Activated CD4-positive, alpha-beta T cell treated with anti-CD3 and anti-CD28 coated beads, Interleukin-2, Interleukin-6, amounts not matched to agents 100 ng/mL and 50 ng/mL, durations not matched to agents 16 hours and 8 hours (primary cell): ENCODE measurements at places on chromosomes 6 and 20.

DNA sequence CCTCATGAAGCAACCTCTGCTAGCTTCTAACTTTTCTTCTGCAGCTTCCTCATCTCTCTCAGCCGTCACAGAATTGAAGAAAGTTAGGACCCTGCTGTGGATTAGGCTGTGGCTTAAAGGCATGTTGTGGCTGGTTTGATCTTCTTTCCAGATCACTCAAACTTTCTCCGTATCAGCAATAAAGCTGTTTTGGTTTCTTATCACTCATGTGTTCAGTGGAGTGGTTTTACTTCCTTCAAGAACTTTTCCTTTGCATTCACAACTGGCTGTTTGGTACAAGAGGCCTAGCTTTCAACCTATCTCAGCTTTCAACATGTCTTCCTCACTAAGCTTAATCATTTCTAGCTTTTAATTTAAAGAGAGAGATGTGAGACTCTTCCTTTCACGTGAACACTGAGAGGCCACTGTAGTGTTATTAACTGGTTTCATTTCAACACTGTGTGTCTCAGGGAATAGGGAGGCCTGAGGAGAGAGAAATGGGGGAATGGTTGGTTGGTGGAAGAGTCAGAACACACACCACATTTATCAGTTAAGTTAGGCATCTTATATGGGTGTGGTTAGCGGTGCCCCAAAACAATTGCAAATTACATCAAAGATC is 17.2 kb downstream of the ZSCAN23 start:
- DNase-seq, result peak; percentile 66

GRCh38 chr6:132011582-132011981 is 60.4 kb upstream of the CCN2 start:
- no peak for DNase-seq

DNA sequence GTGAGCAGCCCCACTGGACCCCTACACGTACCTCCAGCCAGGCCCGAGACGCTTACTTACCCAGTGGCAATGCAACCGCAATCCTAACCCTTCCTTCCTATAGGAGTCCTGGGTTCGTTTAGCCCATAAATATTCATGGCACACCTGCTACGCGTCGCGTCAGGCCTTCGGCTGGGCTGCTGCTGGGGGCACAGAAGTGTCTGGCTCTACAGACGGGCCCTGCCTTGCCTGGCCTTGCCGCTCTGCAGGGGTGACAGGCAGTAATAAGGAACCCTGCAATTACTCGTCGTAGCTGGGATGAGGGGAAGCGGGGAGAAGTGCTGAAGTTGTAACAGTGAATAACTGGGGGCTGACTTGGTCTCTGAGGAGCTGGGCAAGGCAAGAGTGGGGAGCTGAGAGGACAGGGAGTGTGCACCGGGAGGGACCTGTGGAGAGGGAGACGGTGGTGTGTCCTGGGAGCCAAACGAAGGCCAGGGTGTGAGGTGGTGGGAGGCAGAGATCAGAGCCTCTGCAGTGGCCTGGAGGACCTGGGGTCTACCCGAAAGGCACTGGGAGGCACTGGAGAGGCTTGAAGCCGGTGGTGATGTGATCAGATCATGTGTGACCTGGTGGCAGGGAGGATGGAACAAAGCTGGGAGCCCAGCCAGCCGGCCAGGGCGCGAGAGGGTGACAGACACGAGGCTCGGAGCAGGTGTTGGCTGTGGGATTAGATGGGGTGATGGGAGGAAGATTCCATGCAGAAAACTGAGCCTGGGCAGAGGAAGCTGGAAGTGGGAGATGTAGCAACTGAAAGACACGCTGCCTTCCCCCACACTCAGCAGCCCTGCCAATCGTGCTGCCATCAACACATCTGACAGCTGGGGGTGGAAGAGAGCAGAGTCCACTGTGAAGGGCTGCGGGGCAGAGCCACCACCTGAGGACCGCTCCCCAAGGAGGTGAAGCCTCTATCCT is 36.4 kb downstream of the PSMG4 start:
- no peak for DNase-seq

GRCh38 chr20:59940956-59941294 is 736 bp downstream of the FAM217B start:
- no peak for DNase-seq

- no peak for DNase-seq
These were observed 64.4 kb downstream of the SULF2 start for GRCh38 chr20:47720636-47721427.

- peak; percentile 41 for DNase-seq
These were observed 18.0 kb downstream of the ATP9A start for GRCh38 chr20:51750037-51750769.

- no peak for DNase-seq
These were observed 378.7 kb downstream of the ZFAND3 start for GRCh38 chr6:38198219-38198618.

GRCh38 chr6:163092876-163093275 is 321.6 kb upstream of the QKI start:
- DNase-seq, result no peak
